ENCODE measurements at places on chromosomes 12 and 14. TPM values are rescaled to one million over a fixed set of nuclear protein-coding genes. Genes with fewer than 3 reads are reported as not detected.
A peak's percentile ranks its signal among the peaks of the same experiment; 100 is the strongest.

- peak; percentile 55 for DNase-seq
These were observed 6.9 kb upstream of the ADCY6 start for GRCh38 chr12:48795550-48796455.

The POTEM gene
- total RNA-seq, result 1.0 TPM

GRCh38 chr12:127943481-127944210 lies 323.3 kb upstream of the TMEM132C start:
- DNase-seq, result no peak

DNA sequence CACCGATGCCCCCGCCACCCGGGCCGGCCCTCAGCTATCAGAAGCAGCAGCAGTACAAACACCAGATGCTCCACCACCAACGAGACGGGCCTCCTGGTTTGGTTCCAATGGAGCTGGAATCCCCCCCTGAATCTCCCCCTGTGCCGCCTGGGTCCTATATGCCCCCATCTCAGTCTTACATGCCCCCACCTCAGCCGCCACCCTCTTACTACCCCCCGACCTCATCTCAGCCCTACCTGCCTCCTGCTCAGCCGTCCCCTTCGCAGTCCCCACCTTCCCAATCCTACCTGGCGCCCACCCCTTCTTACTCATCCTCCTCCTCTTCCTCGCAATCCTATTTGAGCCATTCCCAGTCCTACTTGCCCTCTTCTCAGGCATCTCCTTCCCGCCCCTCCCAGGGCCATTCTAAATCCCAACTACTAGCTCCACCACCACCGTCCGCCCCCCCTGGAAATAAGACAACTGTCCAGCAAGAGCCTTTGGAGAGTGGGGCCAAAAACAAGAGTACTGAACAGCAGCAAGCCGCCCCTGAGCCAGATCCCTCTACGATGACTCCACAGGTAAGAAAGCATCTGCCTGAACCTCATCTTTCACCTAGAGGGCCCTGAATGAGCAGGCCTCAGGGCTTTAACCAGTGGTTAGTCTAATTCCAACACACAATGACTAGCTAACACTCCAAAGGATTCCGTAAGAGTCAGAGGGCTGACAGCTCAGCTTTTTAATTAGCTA lies 851 bp downstream of the YLPM1 start:
- DNase-seq, result peak; percentile 28

DNA sequence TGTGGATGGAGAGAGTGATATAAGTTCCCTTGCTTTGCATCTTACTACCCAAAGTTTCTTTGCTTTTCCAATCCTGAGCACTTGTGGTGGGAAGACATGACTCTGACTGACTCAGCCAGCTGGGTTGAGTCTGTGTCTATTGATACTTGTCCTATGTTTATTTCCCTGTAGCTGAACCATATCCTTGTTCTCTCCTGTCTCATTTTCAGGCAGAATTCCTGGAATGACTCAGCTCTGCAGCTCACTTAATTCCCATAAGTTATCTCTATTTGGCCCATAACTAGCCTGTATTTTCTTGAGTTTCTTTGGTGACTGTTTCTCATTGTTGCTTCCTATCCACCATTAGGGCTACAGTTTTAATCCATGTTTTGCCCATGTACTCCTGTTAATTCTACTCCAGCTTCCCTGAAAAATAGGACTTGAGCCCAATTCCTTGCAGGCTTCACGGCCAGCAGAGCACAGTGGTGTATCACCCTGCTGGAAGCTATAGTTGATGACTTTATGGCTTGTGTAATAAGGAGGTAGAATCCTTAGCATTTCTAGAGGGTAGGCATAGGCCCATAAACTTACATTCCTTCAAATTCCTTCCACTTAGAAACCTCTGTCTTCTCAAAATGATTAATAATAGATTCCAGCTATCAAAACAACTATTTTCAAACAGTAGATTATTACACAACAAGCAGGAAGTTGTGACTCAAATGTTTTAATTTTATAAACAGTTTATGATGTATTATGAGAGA lies 183.1 kb downstream of the TMTC3 start:
- DNase-seq, result no peak

DNA sequence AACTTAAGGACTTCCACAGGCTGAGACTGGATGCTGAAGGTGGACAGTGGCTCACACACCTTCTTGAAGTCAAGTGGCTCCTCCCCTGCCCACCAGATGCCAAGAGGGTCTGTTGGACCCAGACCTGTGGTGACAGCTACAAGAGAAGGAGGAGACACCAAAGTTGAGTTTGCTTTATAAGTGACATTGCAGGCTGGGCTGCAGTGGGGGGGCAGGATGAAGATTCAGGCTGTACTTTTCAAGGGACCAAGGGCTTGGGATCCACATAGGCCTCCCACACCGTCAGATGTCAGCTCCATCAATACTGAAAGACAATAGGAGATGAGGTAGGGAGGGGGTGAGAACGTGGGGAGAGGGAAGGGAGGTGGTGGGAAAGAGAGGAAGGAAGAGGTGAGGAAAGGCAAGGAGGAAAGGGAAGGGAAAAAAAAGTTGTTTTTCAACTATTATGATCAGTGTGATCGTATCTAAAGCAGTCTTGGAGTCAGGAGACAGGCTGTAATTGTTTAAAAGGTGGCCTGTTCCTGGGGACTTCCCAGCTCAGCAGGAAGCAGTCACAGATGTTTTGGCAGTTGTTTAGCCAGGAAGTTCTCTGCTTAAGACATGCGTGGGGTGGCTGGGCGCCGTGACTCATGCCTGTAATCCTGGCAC lies 84.1 kb upstream of the RESF1 start:
- peak; percentile 76 for DNase-seq

GRCh38 chr14:32697114-32697513 lies 241.6 kb upstream of the NPAS3 start:
- no peak for DNase-seq

DNA sequence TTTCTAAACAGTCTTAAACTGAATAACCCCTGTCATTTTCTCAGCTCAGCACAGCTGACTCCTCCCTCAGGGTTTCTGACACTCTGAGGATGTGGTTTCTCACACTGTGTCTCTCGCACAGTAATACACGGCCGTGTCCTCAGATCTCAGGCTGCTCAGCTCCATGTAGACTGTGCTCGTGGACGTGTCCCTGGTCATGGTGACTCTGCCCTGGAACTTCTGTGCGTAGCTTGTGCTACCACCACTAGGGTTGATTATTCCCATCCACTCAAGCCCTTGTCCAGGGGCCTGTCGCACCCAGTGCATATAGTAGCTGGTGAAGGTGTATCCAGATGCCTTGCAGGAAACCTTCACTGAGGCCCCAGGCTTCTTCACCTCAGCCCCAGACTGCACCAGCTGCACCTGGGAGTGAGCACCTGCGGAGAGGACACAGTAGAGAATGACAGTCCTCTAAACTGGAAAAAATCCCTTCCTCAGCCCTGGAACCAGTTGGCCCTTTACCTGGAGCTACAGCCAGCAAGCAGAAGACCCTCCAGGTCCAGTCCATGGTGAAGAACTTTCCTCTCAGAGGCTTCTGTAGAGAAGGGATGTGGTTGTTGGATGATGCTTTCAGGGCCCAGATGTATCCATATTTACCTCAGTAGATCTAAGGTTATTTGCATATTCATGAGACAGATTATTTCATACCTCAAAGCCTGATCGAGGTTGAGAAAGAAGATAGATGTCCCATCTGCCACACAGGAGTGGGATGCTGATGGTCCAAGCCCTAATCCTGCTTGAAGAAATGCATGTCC lies 984.8 kb downstream of the TMEM121 start:
- DNase-seq, result no peak

The DAD1 gene
- total RNA-seq, result 115 TPM

- DNase-seq, result no peak
These were observed 30.4 kb upstream of the GZMB start for GRCh38 chr14:24664366-24664765.

DNA sequence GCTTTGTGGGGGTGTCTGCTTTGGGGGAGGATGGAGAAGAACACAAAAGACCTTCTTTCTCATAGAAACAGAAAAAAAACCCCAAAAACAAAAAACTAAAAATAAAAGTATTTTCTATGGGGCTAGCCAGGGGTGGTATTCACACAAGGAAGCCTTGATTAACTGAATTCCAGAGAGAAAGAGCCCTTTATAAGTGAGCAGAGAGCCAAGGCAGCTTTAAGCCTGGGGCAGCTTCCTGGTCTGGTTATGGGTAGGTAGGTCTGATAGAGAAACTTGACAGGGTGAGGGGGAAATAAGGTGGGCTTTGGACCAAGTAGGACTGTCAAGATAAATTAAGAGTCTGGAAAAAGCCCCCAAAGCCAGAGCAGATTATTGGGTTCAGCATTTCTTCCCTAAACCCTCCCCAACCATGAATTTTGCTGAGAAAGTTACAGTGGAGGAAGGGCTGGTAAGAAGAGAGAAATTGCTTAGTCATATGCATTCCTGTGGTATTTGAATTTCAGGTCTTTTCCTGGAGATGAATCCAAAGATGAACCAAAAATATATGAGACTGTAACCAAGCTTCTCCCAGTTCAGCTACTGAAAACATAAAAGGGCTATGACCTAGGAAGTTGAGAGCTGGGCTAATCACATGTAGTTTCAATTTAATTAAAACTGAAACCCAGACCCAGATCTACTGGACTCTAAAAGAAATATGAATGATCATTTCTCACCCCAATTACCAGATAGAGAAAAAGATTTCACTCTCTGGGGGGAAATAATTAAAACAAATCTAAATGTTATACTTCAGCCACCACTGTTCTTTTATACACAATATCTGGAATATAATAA lies 144.8 kb downstream of the TBC1D30 start:
- no peak for DNase-seq

- no peak for DNase-seq
These were observed 260.5 kb downstream of the ADAMTS20 start for GRCh38 chr12:43291516-43291915.

GRCh38 chr12:131011165-131012079 lies 57.7 kb downstream of the ADGRD1 start:
- DNase-seq, result no peak

GRCh38 chr14:94001501-94002396 lies 4.6 kb downstream of the CCDC197 start:
- DNase-seq, result peak; percentile 76

- DNase-seq, result peak; percentile 76
These were observed 764 bp downstream of the DYNLL1 start for GRCh38 chr12:120496413-120497340.

- no peak for DNase-seq
These were observed 17.4 kb downstream of the ACVRL1 start for GRCh38 chr12:51924551-51925319.

The GPRC5A gene
- total RNA-seq, result 0.25 TPM

DNA sequence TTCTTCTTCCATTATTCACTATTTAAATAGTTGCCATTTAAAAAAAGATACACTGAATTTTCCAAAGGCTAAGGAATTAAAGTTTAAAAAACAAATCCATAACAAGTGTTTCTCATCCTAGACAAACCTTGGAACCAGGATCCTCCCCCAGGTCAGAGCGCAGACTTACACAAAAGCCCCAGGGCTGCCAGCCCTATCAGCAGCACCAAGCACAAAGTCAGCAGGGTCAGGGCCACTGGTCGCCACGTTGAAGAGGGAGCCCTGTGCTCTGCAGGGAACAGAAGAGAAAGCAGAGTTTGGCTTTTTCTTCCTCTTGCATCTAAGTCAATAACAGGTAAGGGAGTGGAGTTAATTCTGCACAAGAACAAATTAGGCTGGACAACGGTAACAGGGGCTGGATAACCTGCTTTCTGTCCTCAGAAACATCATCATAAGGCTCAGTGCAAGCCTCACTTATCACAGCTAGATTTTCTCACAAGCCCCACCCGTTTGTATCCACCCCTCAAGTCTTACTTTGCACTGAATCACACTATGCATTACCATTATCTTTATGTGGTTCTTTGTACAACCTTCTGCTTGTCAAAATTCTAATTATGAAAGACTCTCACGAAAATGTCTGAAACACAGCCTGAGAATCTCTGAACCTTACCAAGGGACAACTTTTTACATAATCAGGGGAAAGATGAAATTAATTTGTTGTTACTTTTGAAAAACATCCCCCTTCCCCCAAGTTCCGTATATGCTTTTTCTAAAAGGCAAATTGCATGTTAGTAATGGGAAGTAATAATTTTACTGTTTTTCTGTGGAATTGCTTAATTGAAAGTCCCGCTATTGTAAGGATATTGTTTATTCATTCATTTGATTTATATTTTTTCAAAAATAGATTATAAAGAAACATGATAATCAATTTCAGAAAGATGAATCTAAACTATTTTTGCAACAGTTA lies 9.6 kb downstream of the CLEC1A start:
- no peak for DNase-seq

DNA sequence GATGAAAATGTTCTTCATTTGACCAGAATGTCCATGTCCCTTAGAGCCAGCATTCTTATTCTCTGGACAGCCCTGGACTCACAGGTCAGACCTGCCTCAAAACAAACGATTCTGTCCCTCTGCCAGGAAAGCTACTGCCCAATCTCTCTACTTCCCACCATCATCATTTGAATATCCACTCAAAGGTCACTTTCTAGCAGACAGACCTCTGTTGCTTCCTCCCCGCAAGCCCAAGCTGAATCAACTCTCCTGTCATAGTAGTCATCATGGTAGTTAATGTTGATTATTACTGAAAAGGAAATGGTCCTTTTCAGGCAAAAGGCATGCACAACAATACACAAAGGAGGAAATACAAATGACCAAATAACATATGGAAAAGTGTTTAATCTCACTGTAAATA lies 39.6 kb upstream of the CPM start:
- no peak for DNase-seq

GRCh38 chr12:89166525-89166934 lies 185.8 kb downstream of the DUSP6 start:
- DNase-seq, result peak; percentile 37
